ENCODE measurements at places on chromosomes 3 and 15. TPM values are rescaled to one million over a fixed set of nuclear protein-coding genes. Genes with fewer than 3 reads are reported as not detected.

DNA sequence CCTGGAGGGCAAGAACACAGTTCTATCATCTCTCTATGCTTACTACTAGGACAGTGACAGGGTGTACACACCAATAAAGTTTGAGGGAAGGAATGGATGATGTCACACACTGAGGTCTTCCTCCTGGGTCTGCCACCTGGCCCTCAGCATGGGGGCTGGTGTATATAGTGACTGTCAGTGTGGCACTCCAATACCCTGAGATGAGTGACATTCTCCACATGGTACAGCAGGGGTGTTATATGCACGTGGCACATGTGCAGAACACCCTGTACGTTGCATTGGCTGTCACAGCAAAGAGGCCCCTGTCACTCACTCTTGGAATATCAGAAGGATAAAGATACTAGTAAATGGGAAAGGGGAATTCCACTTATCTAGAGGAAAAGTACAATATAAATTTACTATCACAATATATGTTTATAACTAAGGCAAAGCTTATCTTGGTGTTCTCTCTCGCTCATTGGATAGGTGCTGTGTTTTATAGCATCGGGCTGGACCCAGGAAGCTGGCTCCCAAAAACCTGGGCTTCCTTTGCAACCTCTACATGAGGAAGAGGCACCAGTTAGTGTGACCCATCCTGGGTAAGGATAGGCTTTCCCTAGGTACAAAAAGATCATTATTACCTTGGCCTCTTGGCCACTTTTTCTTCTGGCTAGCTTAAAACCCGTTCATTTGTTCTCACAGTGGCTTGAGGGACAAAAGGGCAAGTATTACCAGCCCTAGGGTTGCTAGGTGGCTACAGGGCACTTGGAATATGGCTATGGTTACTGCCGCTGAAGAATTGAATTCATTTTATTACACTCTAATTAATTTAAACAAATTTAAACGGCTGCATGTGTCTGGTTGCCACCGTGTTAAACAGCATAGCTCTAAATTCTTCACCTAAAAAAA is 54.8 kb upstream of the HES1 start:
- DNase-seq: no peak

DNA sequence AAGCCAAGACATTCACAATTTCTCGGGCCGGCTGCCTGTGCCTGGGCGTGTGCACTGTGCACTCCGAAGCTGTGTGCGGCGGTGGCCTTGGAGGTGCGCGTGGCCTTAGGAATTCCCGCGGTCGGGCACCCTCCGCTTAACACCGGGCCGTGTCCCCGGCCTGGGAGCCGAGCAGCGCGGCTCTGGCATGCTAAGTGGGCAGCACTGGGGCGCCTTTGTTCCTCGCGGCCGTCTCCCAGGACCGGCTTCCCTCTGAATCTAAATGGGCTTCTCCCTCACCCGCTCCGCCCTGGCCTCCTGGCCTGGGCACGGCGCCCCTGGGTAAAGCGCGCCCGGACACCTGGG is 498 bp upstream of the ARNT2 start:
- no peak for DNase-seq

DNA sequence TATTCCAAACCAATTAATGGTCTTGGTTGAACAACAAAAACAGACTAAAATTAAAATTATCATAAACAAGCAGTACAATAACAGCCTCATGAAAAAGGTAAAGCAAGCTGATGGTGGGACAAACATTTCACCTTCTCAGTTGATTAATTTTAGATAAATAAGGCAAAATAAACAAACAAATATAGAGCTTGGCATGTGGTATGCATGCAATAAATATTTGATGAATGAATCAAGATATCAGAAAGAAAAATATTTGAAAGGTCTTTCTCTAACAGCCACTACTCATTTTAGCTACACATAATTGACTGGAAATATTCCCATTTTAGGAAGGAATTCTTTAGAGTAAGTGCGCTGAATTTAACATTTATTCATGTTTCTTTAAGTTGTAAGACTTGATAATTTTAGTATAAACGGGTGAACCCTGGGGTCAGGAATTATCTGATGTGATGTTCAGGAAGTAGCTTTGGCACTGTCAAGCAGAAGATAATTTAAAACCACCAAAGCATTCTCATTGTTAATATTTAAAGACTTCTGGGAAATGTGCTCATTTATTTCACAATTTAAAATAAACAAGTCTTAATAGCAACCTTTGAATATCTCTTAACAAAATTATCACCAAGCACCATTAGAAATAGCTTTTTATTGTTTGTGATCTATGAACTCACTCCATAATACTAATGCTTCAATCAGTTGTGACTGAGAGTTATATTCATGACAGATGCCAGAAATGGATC is 372.3 kb upstream of the TGFBR2 start:
- DNase-seq: no peak

GRCh38 chr3:48598323-48599076 is 3.4 kb upstream of the COL7A1 start:
- DNase-seq: no peak

DNA sequence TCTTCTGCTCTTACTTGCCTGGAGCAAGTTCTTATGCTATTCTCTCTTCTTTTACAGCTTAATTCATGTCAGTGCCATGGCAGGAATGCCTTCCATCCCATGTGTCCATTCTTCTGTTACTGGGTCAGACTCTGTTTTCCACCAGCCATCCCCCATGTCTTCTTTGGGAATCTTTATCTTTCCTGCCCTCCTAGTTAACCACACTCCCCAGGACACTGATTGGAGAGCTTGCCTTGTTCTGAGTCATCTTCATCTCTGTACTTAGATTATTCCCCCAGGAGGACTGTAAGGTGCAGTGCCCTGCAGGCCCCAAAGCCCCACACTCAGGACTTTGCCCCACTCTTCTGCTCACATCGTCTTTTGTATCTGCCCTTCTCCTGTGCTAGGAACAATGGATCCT is 3.6 kb downstream of the ABHD17C start:
- DNase-seq: no peak

GRCh38 chr15:76648732-76649444 is 256.3 kb downstream of the SCAPER start:
- no peak for DNase-seq

CHRNA5 gene
- total RNA-seq: 0.46 TPM

CCR3 gene
- total RNA-seq: 1.1 TPM

SYNPR gene
- not detected for total RNA-seq

ZNF385D gene
- 3.2 TPM for total RNA-seq

All from spleen (tissue), 13 donors.